DND-41 (cell line): ENCODE measurements at places on chromosomes 12 and 14.

DNA sequence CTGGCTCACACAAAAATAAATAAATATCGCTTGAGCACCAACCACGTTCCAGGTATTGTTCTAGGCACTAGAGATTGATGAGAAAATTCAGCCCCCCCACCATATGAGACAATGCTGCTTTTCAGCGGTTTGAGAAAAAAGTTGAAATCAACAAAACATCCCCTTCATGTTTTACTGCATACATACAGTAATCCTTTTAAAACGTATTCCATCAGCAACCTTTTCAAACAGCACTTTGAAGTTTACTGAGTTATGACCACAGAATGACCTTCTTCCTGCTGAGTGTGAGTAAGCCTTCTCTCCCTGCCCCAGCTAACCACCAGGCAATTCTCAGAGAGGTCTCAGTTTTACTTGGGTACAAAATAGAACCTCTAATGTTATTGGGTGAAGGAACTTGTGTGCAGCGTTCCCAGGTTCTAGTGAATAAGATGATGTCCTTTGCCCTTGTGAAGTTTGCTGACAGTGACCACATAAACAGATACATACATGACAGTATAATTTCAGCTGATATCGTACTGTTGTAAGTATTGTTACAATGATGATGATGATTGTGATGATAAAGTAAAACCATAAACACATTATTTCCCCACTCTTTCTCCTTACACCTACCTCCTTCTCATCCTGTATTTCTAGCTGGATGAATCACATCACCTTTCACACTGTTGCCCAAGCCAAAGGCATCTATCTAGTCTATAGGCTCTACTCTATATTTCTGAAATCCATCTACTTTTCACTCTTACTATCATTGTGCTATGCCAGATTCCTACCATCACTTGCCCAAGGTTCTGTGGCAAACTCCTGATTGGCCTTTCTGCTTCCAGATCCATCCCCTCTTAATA is 124.4 kb upstream of the KRR1 start:
- DNase-seq = peak; percentile 51

GRCh38 chr12:49555631-49556390 is 12.1 kb downstream of the MCRS1 start:
- no peak for DNase-seq

DNA sequence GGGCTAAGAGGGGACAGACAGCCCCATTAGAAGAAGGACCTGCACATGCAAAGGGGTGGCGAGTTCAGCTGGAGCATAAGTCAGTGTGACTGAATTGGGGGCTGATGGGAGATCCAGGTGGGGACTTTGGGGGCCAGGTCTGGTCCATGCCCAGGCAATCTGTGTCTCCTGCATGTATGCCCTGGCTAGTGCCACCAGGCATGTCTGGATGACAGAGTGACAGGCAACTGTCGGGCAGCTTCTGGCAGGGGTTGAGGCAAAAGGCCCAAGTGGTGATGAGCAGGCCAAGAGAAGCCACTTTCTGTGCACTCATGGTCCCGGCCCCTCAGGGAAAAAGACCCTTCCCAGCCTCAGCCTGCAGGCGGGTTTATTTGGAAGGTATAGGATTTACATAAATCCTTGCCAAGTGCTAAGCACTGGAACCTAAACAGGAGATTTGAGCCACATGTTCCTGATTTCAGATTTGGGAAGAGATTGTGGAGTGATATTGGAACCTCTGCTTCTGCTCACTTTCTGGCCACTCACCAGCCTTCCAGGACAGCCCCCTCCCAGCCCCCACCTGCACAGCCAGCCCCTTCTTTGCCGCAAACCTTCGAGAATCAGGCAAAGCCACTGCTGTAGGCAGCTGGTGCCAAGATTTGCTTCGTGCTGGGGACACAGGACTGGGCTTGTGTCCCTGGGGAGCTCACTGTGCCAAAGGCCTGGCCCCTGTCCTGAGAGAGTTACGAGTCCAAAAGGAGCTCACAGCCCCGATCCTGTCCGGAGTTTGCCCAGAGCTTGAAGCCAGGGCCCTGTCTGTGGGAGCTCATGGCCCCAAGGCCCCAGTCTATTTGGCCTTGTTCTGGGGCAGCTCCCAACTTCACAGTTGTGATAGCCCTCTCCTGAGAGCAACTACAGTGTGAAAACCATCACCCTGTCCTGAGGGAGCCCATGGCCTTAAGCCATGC is 232.5 kb upstream of the RTL1 start:
- no peak for DNase-seq

DNA sequence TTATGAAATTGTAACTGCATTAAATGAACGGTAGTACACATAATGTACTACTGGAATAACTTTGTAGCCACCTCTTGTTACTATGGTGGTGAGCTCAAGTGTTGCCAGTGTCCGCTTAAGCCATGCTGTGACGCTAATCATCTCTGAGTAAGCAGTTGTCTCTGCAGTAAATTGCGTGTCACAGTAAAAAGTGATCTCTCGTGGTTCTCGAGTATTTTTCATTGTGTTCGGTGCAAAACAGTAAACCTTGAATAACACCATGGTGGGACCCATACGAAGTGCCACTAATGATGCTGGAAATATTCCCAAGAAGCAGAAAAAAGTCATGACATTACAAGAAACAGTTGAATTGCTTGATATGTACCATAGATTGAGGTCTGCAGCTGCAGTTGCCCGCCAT is 524.8 kb downstream of the SOX5 start:
- DNase-seq = no peak

- DNase-seq = no peak
Measured at GRCh38 chr12:105841840-105842239, 296.9 kb downstream of the NUAK1 start.

DNA sequence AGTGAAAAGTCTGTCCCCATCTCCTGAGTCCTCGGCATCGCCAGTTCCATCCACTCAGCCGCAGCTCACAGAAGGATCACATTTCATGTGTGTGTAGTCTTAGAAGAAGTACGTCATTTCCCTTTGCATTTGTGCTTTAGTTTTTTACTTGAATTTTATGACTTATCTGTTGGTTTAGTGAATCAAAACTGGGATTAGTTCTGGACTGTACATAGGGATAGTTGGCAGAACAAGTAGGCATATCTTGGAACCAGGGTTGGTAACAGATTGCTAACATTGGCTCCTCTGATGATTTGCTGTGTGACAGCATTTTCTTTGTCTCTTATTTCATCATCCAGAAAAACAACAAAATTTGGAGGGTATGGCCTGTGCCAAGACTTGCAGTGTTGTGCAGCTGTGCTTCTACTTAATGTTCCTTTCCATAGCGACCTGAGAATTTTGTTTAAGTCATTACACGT is 69.6 kb upstream of the AEBP2 start:
- no peak for DNase-seq

- no peak for DNase-seq
Measured at GRCh38 chr14:101030586-101030985, 127.1 kb upstream of the RTL1 start.

DNA sequence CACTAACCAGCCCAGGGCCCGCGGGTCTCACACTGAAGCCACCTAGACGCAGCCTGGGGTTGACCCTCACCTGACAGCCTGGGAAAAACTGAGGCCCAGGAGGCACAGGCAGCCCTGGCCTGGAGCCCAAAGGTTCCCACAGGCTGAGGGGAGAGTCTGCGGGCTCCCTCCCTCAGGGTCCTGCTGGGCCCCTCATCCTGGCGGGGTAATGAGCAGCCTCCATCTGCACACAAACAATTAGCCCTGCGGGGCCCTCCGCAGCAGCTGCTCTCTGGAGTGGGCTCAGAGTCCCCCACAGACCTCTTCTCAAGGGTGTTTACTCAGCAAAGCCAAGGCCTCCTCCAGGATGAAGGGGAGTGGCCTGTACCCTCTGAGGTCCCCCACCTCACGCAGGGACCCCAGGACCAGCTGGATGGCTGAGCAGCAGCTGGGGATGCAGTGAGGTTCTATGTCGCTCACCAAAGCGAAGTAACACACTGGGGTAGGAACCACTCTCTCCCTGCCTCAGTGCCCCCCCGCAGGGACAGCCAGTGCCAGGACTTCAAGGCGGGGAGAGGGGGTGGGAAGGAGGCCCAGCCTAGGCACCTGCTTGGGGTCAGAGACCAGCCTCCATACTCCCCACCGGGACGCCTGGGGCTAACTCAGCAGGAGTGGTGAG is 7.3 kb downstream of the AKT1 start:
- DNase-seq = no peak

GRCh38 chr12:14924541-14924940 is 13.8 kb downstream of the ERP27 start:
- no peak for DNase-seq
